ENCODE measurements at places on chromosomes 12 and 14.

GRCh38 chr12:107200394-107200793 is 107.0 kb upstream of the CRY1 start:
- DNase-seq, result no peak

GRCh38 chr12:46970636-46971035 is 108.8 kb upstream of the PCED1B start:
- no peak for DNase-seq

GRCh38 chr12:130463275-130463658 is 125.6 kb downstream of the PIWIL1 start:
- DNase-seq, result no peak

DNA sequence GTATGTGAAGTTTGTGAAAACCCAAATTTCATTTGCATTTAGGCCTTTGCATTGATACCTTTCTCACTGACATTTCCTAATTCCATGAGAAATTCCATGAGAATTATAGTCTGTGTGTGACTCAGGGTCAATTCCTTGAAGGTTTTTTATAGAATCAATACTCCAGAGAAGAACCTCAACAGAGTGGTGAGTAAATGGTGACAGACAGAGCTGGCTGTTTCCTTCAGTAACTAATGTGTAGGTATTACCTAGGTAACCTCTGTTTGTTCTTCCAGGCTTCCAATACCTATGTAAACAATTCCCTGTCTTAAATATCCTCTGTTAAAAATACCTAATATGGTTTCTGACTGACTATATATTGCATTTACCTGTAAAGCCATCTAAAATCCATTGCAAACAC is 117.0 kb downstream of the TTC8 start:
- DNase-seq, result no peak

- peak; percentile 51 for DNase-seq
Measured at GRCh38 chr12:45612044-45612794, 117.3 kb upstream of the ARID2 start.

DNA sequence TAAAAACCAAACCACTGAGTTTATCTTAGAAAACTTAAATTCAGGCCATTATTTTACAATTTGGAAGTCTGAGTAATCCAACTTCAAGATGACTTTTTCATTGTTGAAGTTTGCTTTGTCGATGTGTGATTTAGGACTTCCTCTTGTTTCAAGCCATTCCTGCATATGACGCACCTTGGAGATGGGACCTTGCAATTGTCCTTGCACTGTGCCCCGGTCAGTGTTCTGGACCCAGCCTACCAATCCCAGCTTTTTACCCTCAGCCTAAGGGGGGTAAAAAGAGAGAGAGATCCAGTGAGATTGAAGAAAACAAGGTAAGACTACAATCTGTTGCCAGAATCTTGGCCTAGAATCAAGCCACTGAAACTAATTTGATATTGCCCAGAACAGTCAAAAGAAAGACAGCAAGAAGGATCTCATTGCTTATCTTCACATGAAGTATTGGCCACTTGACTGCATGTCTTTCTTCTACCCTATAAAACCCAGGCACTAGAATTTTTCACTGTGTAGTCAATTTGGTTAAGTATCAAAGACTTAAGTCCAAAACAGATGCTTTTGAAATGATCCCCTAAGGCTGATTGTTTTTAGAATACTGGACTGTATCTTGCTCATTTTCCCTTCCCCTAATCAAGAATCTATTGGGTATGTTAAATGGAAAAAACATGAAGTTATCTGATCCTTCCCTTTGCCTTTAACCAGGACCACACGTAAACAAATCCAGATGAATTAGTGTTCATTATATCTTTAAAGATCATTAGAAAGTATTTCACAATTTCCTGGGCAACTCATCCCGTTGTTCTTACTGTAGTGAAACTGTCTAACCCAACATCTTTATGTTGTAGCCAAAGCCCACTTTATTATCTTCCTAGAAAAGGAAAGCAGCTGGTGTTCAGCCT is 2.4 kb upstream of the MLH3 start:
- no peak for DNase-seq

DNA sequence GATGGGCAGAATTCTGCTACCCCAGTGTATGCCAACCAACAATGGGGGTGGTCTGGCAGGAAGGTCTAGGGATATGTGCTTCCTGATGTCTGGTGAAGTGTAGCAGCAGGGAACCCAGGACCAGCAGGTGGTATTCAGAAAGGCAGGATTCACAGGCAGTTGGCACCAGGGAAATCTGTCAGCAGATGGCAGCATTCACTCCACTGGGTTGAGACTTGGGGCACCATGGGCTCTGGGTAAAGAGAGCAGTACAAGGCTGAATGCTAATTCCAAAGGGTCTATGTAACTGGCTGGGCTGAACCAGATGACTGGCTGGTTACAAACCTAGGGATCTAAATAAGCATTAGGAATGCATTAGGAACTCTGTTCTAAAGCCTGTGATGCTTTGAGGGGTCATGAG is 466.9 kb upstream of the STXBP6 start:
- no peak for DNase-seq

DNA sequence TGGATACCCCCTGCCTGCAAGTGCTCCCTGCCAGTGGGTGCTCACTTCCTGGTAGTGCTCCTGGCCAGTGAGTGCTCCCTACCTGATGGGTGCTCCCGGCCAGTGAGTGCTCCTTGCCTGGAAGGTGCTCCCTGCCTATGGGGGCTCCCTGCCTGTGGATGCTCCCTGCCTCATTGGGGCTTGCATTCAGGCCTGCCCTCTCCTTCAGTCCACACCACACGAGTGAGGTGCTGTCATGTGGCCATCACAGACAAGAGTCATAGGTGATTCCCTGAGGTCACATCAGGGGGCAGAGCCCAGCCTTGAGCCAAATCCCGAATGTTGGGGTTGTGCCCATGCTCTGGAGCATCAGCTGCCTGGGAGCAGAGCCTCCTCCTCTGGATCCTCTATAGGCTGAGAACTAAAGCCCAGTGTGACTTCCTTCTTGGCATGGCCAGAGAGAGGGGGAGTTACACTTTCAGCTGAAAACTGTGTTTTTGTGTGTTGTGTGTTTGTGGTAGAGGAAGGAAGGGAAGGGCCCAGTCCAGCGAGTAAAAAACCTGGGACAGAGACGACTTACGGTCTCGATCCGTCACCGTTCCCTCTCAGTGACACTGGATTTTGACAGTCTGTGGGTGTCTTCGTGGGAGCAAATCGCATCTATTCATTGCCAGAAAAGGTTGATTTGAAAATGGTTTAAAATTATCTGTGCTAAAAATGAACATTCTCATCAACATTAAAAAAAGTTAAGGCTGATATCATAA is 136.0 kb downstream of the ADGRD1 start:
- no peak for DNase-seq

DNA sequence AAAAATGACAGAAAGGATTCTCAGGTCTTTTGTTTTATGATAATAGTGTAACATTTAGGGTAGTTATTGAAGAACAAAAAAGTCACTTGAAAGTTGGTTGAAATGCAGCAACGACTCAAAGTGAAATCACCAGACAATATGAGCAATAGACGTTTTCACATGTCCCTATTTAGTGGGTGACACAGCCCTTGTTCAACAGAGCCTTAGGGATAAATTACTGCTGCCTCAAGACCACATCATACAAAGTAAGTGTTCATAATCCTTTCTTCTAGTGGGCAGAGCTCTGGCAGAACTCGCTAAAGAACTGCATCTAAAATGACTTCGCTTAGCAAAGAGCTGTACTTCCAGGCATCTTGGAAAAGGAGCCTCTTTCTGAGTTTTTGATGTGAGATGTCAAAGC is 128.5 kb upstream of the LMNTD1 start:
- peak; percentile 2 for DNase-seq

GRCh38 chr12:2944401-2945047 is 14.7 kb upstream of the TEAD4 start:
- peak; percentile 8 for DNase-seq

DNA sequence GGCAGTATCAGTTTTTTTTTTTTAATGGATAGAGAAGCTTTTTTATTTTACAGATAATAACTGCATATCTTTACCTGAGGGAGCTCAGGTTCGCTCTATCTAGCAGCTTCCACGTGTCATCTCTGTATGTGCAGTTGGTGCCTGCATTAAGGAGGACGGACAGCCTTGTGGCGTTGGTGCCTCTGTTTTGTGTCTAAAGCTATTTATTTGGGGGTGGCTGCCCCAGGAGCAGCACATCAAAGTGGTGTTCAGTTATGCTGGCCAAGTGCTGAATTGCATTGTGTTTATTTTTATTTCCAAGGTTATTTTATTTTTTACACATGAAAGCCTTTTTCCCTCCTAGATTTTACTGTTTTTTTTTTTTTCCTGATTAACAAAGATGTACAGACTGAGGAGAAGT is 59.7 kb downstream of the RASSF3 start:
- DNase-seq, result no peak

- DNase-seq, result no peak
Measured at GRCh38 chr14:33686856-33687255, 264.0 kb downstream of the EGLN3 start.

DNA sequence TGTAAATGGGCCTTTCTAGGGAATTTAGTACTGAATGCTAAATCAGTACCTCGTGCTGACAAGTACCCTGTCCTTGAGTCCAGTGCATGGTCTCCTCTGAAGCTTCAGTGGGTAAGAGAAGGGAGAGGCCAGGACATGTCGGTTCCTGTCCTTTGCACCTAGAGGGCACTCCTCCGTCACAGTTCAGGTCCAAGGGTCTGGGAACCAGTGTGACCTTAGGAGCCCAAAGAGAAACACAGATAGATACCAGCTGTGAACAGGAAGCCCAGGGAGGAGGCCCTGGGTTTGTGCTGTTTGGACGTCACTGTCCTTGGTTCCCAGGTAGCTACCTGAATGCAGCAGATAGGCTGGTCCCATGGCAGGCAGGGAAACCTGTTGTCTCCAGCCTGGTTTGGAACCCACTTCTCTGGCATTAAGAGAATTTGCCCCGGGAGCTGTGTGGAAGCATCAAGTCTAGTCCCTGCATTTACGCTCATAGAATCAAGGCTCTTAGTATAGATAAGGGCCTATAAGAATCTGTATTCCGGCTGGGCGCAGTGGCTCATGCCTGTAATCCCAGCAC is 3.9 kb upstream of the FGF23 start:
- no peak for DNase-seq

GRCh38 chr14:64573109-64573508 is 23.3 kb downstream of the PPP1R36 start:
- DNase-seq, result no peak

GRCh38 chr14:40936861-40937260 is 669.8 kb upstream of the LRFN5 start:
- DNase-seq, result no peak

GRCh38 chr12:104964167-104964855 is 6.2 kb upstream of the SLC41A2 start:
- no peak for DNase-seq

DNA sequence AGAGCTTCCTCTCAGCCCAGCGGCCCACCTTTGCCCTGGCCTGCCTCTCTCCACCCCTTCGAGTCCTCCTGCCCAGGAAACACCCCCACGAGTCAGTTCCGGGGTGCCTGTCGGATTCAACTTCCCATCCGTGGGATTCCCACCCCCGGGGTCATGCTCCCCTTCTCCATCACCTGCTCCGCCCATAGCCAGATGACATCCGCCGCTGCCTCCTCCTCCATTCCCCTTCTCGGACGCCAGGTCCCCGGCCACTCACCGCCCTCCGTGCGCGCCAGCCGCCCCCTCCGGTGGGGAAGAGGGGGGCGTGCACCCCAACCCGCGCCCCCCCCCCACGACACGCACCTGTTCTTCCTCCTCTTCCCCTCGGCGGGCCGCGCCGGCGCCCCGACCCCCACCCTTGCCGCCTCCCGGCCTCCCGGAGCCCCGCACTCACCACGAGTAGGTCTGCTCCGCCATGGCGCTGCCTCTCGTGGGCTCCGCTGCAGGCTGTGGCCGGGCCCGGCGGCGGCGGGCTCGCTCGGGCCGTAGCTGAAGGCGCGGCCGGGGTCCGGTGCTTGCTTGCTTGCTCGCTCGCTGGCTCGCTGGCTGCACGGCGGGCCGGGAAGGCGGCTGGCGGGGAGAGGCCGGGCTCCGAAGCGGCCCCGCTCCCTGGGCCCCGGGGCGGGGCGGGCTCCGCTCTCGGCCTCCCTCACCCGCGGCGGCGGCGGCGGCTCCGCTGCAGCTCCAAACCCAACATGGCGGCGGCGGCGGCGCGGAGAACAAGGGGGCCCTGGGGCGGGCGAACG is 554 bp downstream of the SPPL3 start:
- peak; percentile 50 for DNase-seq

GRCh38 chr14:103738166-103738565 is 22.6 kb downstream of the ZFYVE21 start:
- no peak for DNase-seq

- no peak for DNase-seq
Measured at GRCh38 chr12:109209082-109209481, 92.7 kb downstream of the ACACB start.

- no peak for DNase-seq
Measured at GRCh38 chr14:63267171-63267570, 51.6 kb downstream of the GPHB5 start.

DNA sequence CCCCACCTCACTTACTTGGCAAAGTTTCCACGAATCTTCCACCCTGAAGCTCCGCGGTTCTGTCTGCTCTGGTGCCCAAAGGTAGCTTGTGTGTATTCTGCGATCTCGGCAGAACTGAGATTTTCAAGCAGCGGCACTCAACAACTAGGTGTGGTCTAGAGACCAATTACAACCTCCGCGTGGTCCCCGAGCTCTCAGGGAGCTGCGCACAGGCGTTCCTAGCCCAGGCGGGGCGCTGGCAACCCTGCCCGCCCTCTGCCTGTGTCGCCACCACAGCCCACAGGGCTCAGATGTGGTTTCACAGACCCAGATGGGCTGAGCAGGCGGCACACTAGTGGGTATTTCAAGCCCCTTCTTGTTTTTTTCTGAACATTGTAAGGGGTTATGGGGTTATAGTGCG is 1.5 kb upstream of the DIABLO start:
- DNase-seq, result no peak

GRCh38 chr12:123757561-123757960 is 4.5 kb upstream of the DNAH10 start:
- DNase-seq, result no peak
